ENCODE measurements at places on chromosomes 13 and 19.

DNA sequence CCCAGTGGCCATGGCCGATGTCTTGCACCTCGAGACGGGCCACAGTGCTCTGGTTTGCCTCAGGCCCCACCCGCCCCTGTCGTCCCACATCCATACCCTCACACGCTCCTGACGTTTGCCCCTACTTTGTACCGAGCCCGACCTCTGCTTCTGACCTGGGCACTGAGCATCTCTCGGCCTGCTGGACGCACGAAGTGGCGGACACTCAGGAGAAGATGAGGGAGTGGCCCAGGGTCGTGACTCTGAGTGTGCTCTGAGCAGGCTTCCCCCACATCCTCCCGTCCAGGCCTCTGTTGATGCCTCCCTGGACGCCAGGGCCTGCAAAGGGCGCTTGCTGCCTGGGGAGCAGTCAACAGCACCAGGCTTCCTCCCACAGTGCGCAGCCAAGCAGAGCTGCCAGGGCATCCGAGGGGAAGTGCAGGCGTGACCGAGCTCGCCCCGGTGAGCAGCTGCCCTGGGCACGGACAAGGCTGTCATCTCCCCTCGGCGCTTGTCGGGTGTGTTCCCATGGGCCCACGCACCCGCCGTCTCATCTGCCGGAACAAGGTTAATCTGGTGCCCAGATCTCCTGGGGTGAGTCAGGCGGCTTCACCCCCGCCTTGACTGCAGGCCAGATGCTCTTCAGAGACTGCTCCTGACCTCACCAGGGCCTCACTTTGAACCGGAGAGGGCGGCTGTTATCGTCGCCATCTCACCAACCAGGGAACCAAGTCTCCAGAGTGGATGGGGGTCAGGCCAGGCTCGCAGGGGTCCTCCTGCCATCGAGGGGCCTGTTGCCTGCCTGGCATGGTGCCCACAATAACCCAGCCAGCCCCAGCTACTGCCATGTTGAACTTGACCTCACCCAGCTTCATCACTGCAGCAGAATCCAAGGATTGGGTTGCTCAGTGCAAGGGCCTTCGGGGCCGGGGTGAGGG, 27.2 kb downstream of the COMP start:
- peak; percentile 91 for DNase-seq

DNA sequence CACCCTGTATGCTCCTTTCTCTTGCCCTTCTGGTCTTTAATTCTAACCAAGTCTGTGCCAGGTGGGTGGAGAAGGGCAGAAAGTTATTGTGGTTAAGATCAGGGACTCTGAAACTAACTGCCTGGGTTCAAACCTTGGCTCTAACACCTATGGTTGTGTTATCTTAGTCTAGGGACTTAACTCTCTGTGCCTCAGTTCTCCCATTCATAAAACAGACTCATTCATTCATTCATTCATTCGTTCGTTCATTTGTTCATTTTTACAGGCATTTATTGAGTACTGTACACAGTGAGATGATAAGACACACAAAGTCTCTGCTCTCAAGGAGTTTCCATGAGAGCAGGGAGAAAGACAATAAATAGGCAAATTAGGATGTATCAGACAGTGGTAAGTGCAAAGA, 30.1 kb downstream of the SOX21 start:
- no peak for DNase-seq

DNA sequence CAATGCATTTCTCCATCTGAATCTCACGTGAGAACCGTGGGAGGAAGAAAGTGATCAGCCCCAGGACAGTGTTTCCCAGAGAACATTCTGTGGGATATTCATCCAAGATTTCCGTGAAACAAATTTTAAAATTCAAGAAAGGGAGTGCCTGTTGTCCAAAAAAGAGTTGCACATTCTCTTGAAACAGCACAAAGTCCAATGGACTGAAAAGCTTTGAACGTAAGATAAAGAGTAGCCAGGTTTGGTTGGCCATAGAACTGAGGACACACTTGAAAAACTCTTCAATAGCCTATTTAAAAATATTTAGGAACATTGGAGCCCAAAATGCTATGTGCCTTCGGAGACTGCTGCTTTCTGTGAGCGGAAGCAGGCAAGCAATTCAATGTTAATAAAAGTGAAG, 353.9 kb downstream of the MYO16 start:
- no peak for DNase-seq

DNA sequence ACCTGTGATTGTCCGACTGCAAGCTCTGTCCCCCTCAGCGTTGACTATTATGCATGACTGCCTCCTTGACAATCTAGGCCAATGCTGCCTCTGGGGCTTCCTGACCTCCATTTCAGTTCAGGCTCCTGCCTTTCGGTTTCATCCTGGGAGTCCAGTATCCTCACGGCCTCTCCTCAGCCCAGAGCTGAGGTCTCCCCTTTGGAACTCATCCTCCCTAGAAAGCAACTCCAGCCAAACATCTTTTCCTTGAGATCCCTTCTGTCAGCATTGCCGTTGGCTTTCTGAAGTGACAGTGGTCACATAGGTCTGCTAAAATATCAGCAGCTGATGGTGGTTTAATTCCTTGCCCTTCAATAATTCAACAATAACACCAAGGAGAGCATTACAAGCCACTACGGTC, 519.1 kb upstream of the NBEA start:
- no peak for DNase-seq

DNA sequence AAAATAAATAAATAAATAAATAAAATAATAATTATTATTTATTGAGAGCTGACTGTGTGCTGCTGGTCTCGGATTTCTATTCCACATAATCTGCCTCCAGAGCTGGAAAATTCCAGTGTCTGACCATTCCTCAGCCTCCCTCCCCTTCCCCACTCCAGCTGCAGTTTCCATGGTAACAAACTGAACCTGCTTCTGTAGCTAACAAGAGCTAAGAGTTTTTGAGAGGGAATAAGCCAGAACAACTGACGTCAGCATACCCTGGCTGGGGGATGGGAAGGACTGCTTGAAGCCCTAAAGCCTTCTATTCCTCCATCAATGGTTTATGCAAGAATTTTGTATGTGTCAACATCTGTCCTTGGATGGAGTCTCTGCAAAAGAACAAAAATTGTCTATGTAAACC, 26.0 kb upstream of the PEG3 start:
- no peak for DNase-seq

GRCh38 chr13:66794340-66795031, 435.6 kb downstream of the PCDH9 start:
- no peak for DNase-seq

DNA sequence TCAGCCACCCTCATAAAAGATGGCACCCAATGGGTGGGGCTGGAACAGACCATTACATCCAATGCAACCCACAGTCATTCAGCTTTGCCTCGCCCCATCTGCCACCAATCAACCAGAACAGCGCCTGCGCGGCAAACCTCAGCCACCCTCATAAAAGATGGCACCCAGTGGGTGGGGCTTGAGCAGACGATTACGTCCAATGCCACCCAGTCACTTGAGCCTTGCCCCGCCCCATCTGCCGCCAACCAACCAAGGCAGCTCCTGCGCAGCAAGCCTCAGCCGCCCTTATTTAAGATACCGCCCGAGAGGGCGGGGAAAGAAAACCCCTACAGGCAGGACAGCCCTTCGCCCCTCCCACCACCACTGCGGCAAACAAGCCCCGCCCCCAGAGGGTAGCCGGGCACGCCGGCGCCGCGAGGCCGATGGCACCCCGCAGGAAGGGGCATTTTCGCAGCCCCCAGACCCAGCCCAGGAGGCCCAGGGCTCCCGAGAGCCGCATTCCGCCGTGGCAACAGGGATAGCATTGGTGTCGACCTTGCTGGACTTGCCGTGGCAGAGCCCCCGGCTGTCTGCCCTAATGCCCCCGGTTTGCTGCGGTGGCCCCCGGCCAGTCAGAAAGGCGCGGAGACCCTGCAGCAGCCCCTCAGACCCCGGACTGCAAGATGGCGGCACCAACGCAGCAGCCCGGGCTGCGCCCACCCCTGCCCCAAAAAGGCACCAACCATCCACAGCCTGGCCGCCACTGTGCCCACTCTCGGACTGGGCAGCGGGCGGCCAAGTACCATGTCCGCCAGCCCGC, 675 bp downstream of the PEG3 start:
- DNase-seq = peak; percentile 33

DNA sequence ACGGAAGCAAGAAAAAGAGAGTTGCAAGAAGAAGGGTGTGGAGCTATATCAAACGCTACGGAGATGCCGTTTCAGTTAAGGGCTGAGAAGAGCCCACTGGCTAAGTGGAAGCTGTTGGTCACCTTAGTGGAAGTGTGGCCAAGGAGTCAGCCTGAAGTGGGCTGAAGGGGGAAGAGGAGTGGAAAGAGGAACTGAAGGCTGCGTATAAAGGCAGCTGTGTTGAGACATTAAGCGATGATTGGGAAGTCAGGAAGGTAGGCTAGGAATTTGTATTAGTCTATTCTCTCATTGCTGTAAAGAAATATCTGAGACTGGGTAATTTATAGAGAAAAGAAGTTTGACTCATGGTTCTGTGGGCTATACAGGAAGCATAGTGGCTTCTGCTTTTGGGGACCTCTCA, 14.1 kb upstream of the FRY start:
- DNase-seq = no peak

DNA sequence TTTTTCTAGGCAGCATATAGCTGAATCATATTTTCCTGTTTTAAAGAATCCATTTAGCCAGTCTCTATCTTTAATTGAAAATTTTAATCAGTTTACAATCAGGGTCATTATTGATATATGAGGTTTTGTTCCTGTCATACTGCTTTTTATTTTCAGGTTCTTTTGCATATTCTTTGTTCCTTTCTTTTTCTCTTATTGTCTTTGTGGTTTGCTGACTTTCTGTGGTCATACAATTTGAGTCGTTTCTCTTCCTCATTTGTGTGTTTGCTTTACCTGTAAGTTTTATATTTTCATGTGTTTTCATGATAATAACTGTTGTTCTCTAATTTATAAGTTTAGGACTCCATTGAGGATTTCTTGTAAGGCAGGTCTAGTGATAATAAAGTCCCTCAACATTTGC, 812.6 kb downstream of the DACH1 start:
- no peak for DNase-seq
